ENCODE measurements at places on chromosomes 11 and 22.

DNA sequence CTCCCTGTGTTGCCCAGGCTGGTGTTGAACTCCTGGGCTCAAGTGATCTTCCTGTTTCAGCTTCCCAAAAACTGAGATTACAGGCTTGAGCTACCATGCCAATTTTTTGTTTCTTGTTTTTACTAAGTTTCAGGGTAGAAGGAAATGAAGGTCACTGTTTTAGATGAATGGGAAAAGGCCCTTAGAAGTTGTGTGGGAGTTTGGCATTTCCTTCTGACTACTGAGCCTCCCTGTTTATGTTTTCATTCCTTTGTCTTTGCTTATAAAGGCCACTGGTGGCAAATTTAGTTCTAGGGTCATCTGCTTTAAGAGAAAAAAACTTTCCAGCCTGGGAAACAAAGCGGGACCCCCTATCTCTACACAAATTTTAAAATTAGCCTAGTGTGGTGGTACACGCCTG is 22.1 kb downstream of the SRPRA start:
- DNase-seq, result no peak

DNA sequence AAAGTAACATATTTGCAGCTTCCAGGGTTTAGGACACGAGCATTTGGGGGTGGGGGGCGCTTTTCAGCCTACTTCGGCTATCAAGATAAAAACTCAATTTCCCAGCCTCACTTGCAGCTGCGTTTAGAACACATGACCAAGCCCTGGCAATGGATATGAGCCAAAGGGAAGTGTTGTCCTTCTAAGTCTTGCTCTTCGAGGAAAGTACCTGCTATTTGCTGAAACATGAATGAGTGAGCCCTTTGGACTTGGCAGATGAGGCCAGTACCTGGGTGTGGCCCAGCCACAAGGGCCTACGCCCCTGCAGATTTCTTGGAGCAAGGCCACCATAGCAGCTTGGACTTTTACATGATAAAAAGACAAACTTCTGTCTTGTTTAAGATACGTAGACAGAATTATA is 60.2 kb upstream of the SORL1 start:
- DNase-seq, result no peak

- DNase-seq, result no peak
These were observed 168.1 kb downstream of the ST3GAL4 start for GRCh38 chr11:126523441-126524205.

DNA sequence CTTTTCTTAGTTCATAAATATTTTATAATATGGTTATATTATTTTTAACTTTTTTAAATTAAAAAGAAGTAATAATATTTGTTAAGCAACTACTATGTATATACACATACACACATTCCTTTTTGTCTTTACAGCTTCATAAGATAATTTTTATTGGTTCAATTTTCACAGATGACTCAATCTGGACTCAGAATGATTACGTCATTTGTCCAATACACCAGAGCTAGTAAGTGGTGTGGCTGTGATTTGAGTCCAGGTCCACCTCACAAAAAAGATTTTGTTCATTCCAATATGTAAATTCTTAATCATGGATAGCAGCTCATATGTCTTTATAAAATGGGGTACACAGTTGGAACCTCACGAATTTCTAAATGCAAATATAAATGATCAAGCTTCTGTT is 1014.5 kb downstream of the DLG2 start:
- DNase-seq, result no peak

- DNase-seq, result no peak
These were observed 292.2 kb downstream of the INSC start for GRCh38 chr11:15406851-15407351.

DNA sequence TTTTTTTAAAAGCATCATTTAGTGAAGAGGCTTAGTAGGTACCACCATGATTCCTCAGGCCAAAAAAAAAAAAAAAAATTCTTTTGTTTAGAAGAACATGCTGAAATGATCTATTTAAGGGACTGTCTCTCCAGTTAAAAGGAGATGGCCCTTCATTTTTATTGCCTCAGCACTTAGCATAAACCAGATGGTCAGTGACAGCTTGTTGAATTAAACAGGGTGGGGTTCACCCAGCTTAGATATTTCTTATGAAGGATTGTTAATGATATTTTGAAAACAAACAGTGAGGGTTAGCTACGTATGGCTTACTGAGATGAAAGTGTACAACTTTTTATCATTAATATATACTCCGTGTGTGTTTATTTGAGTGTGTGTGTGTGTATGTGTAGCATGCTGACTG is 203.7 kb downstream of the FAM181B start:
- no peak for DNase-seq

- DNase-seq, result no peak
These were observed 560.9 kb downstream of the MIAT start for GRCh38 chr22:27218012-27218920.

DNA sequence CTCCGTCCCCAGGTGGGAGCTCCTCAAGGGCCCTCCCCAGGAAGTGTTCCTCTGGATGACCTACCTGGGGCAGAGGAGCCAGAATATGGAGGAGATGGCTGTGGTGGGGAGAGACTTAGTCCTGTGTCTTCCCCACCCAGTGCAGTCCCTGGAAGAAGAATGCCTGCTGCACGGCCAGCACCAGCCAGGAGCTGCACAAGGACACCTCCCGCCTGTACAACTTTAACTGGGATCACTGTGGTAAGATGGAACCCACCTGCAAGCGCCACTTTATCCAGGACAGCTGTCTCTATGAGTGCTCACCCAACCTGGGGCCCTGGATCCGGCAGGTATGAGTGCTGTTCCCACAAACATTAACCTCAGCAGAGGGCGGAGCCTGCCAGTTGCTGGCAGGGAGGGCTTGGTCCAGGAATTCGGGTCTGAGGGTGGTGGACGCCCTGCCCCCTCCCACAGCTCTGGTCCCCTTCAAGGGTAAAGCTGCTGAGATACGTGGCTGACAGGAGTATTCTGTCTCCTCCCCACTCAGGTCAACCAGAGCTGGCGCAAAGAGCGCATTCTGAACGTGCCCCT is 3.4 kb downstream of the FOLR3 start:
- DNase-seq, result no peak

- no peak for DNase-seq
These were observed 4.5 kb upstream of the LZTR1 start for GRCh38 chr22:20977516-20978170.

GRCh38 chr11:11641581-11641980 is 19.8 kb upstream of the GALNT18 start:
- no peak for DNase-seq
